Stimulated activated CD4-positive, alpha-beta T cell treated with anti-CD3 and anti-CD28 coated beads, Interleukin-1b, Interleukin-23, amount 100 ng/mL, for 1 hour (primary cell): ENCODE measurements at places on chromosomes 16 and 17.

GRCh38 chr16:19001788-19002187 is 18.1 kb downstream of the TMC7 start:
- DNase-seq, result no peak

DNA sequence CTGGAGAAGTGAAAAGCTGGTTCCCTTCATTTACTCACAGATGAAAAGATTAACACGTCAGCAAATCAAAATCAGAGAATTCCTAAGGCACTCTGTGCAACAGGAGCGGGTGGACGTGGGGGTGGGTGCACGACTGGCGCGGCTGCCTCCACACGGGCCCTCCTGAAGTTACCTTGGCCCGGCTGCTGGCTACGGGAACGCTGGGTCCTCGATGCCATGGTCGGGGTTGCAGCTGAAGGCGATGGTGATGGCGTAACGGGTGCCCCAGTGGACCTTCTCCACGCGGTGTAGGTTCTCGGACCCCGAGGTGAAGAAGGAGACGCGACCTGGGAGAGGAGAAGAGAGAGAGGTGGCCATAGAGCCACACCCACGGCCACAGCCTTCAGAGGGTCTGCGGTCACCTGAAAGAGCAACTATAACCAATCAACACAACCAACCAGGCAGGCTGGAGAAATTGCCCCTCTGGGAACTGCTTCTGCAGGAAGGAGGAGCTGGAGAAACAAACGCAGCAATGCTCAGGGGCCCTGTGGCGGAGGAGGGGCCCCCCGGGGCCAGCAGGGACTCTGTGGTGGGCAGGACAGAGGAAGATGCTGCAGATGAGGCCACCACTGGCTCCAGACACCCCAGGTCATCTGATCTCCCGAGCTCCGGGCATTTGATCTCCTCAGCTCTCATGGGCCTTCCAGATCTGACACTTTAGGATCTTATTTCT is 20.8 kb downstream of the UTS2R start:
- no peak for DNase-seq

DNA sequence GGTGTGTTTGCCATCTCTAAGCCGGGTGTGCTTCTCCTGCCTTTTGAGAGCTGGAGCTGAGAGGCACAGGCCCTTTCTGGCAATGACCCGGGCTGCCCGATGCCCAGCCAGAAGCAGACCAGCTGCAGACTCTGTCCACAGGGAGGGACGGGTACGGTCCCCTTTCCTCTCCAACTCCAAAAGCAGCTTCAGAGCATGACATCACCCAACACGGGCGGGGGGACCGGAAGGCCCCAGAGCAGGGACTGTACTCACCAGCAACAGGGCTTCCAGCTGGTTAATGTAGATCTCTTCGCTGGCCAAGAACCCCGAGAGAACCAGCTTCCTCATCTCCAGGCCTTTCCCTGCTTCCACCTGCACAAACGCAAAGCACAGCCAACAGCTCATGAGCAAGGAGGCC is 79.4 kb downstream of the ABR start:
- DNase-seq, result no peak

- no peak for DNase-seq
Observed at GRCh38 chr17:77542011-77542410, 401.2 kb downstream of the SEC14L1 start.

DNA sequence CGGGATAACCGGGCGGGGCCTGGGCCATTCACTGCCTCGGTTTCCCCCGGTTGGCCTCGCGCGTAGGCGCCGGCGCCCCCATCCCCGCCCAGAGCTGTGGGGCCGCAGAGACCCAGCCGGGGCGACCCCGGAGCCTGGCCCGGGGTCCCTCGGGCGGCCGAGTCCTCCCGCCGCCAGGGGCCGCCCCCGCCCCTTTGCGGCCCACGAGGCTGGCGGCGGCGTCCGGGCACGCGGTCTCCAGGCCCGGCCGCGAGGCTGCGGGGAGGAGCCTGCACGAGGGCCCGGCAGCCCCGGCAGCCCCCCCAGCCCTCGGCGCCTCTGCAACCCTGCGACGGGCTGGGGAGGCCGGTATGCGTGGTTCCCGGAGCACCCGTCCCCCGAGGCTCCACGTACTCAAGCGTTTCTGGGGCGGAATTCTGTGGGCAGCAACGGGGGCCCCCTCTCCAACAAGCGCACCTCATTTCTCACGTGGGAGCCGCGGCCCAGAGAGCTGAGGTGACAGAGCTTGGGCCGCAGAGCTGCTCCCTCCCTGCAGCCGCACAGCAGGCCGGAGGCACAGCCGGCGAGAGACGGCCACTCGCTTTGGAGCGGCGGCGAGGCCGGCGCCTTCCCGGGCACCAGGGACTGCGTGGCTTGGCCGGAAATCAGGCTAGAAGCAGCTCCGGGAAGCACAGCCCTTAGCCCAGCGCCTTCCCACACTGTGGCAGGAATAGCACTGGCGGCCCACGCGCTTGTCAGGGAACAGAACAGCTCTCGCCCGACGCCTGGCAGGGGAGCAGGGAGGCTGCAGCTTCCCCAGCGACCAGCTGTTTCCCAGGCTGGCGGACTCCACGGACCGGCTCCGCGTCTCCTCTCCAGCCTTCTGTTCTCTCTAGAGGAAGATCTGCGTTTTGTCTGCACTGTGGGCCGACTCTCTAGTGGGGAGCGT is 867 bp upstream of the LIMD2 start:
- peak; percentile 15 for DNase-seq

- DNase-seq, result no peak
Observed at GRCh38 chr17:29124925-29125273, 55.3 kb downstream of the MYO18A start.

DNA sequence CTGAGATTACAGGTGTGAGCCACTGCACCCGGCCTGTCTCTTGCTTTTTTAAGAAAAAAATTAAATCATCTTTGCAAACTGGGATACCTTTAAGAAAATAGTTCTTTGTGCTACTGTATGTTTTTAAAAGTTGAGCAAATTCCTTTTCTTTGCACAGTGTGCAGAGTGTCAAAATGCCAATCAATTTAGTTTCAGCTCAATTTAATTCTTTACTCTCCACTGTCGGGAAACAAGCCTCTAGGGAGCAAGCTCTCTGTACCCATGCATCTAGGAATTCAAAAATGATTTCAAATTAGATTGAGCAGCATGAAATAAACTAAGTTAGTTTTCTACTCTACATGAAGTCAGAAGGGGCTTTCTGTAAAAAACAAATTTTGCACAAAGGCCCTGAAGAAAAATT is 141.5 kb upstream of the CORO6 start:
- DNase-seq, result no peak

- DNase-seq, result no peak
Observed at GRCh38 chr17:43900858-43901754, 6.2 kb downstream of the MPP2 start.
